Activated CD4-positive, alpha-beta T cell treated with anti-CD3 and anti-CD28 coated beads for 36 hours (primary cell): ENCODE measurements at places on chromosomes 3 and 15. TPM values are rescaled to one million over a fixed set of nuclear protein-coding genes. Genes with fewer than 3 reads are reported as not detected.
A peak's percentile ranks its signal among the peaks of the same experiment; 100 is the strongest.

DNA sequence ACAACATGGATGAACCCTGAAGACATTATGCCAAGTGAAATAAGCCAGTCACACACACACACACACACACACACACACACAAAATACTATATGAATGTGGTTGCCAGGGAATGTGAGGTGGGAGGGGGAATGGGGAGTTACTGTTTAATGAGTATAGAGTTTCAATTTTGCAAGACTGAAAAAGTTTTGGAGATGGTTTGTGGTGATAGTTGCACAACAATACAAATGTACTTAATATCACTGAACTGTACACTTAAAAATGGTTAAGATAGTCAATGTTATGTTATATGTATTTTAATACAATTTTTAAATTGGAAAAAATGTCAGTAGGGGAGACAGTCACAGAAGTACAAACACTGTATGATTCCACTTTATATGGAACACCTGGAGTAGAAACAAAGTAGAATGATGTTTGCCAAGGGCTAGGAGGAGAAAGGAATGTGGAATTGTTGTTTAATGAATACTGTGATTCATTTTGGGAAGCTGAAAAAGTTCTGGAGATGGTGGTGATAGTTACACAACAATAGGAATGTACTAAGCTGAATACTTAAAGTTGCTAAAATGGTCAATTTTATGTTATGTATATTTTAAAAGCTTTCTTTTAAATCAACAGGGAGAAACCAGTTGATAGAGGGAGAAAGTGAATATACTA is 76.6 kb downstream of the RPL39L start:
- no peak for DNase-seq
- H3K4me3 ChIP-seq, result no peak overlapping the region
- H3K27me3 ChIP-seq, result no peaks in the 10 kb centered on the region
- peaks cover 68% of the 10 kb centered on the region for H3K36me3 ChIP-seq
- peak overlapping the region; percentile 52 for H3K27ac ChIP-seq
- H3K4me1 ChIP-seq, result peaks cover 76% of the 10 kb centered on the region

The TBC1D21 gene
- not detected for total RNA-seq

DNA sequence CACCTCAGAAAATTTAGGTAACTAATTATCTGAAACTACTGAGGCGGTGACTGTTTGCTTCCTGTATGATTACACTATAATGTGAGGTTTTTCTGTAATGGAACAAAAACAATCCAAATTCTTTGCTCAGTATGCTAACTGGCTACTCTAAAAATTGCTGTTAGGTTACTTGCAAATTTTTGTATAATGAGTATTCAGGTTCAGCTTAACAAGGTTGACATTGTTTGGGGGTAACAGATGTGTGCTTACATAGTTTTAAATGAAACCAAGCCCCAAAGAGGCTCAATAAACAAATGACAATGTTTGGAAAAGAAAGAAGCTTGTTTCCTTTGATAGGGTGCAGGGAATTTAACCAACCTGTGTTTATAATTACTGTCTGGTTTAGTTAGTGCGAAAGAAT is 414.5 kb upstream of the MDFIC2 start:
- no peak for DNase-seq
- H3K27ac ChIP-seq, result no peak overlapping the region
- peaks cover 7% of the 10 kb centered on the region for H3K27me3 ChIP-seq
- no peaks in the 10 kb centered on the region for H3K36me3 ChIP-seq
- no peaks in the 10 kb centered on the region for H3K4me1 ChIP-seq
- no peak overlapping the region for H3K4me3 ChIP-seq

The C3orf62 gene
- total RNA-seq, result 3.7 TPM

DNA sequence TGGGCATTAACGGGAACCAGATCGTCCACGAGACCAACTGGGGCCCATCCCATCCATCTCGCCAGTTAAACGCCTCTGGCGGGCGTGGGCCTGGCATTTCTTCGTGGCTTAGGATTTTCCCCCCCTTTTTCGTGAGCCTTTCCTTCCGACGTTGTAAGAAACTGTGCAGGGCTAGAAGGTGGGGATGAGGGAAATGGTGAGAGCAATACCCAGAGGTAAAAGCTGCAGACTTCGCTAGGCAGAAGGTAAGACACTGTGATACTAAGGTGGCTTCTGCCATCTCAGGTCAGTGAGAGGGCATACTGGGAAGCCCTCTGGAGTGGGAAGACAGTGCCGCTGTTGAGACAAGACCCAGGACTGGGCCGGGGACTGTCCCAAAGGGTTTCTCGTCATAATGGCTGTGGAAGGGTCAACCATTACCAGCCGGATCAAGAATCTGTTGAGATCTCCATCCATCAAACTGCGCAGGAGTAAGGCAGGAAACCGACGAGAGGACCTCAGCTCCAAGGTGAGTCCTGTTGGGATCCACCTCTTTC is 666 bp downstream of the MAPKBP1 start:
- H3K36me3 ChIP-seq, result no peaks in the 10 kb centered on the region
- peak overlapping the region; percentile 84 for H3K27ac ChIP-seq
- H3K4me1 ChIP-seq, result peaks cover 62% of the 10 kb centered on the region
- no peak for DNase-seq

DNA sequence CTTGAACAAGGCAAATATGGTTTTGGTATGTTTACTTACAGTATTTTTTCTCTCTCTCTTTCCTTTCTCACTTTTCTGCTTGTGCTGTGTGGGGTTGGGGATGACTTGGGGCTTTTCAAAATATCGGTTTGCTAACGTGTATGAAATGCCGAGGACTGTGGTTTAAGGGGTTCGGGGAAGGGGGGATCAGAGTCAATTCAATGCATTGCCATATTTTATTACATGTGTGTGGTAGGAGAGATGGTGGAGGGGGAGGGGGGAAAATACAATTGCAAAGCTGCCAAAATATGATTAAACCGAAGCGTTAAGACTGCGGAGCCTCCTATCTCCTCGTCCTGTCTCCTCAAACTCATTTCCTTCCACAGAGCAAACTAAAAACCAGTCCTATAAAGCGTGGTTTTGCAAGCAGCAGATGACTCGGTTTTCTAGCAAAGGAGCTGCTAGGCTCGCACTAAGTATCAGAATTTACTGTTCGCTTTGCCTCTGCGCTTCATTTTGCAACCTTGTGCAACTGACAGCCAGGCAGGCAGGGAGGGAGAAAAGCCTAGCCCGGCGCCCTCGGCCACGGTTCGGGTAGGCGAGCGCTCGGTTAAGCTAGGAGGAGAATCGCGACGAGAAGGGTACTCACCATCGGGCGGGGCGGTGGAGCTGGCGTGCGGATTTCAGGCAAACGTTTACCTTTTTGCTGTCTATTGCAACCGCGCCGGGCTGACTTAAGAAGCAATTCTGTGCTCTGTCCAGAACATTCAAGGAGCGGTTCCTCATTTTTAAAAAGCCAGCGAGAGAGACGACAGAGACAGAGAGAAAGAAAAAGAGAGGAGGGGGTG is 4.0 kb upstream of the NR2F2 start:
- H3K36me3 ChIP-seq, result peaks cover 3% of the 10 kb centered on the region
- peak; percentile 26 for DNase-seq
- no peak overlapping the region for H3K27ac ChIP-seq
- H3K27me3 ChIP-seq, result peaks cover 71% of the 10 kb centered on the region
- peaks cover 15% of the 10 kb centered on the region for H3K4me1 ChIP-seq

- no peaks in the 10 kb centered on the region for H3K4me1 ChIP-seq
- H3K36me3 ChIP-seq, result no peaks in the 10 kb centered on the region
- no peak overlapping the region for H3K4me3 ChIP-seq
- DNase-seq, result no peak
- no peaks in the 10 kb centered on the region for H3K27me3 ChIP-seq
These were observed 67.4 kb downstream of the MECOM start for GRCh38 chr3:169596126-169596525.

- H3K4me1 ChIP-seq, result peaks cover 3% of the 10 kb centered on the region
- no peaks in the 10 kb centered on the region for H3K36me3 ChIP-seq
- H3K27me3 ChIP-seq, result peaks cover 10% of the 10 kb centered on the region
- H3K27ac ChIP-seq, result no peak overlapping the region
- H3K4me3 ChIP-seq, result no peak overlapping the region
These were observed 342.0 kb upstream of the NR2F2 start for GRCh38 chr15:95988574-95988887.

The TUSC7 gene
- not detected for total RNA-seq

GRCh38 chr3:170679190-170679589 is 93.3 kb upstream of the SLC7A14 start:
- H3K4me3 ChIP-seq, result no peak overlapping the region
- H3K4me1 ChIP-seq, result no peaks in the 10 kb centered on the region
- H3K27me3 ChIP-seq, result peaks cover 6% of the 10 kb centered on the region
- H3K27ac ChIP-seq, result no peak overlapping the region

- peak overlapping the region; percentile 100 for H3K27ac ChIP-seq
- peak overlapping the region; percentile 97 for H3K4me3 ChIP-seq
- H3K4me1 ChIP-seq, result peaks cover 60% of the 10 kb centered on the region
- H3K27me3 ChIP-seq, result no peaks in the 10 kb centered on the region
These were observed 4.2 kb downstream of the TRA2B start for GRCh38 chr3:185933374-185934173.

DNA sequence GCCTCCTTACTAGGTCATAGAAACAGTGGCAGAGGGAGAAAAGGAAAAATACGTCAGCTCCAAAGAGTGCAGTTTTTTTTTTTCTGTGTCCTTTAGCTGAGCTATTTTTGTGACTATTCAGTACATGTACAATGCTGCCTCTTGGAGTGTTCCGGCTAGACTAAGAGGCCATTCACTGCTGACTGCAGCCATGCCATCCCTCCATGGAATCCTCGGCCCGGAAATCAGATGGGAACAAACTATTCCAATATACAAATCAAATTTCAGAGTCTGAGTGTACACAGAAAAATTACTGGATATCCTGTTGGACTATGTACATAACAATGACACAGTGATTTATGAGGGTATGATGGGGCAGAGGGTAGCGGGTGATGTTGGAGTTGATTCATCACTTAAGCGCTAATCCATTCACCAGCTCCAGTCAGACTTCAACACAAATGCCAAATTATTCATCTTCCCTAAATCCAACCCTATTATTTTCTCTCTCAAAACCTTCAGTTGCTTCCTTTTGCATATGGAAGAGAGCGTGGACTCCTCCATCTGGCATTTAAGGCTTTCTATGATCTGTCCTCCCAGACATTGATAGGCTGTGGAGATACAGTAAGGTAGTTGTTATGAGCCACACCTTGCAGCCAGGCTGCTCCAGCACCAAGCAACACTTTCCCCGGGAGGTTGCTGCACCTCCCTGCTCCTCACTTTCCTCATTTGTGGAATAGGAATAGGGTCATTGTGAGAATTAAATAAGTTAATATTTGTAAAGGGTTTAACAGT is 109.1 kb downstream of the LPP start:
- no peaks in the 10 kb centered on the region for H3K27me3 ChIP-seq
- no peak for DNase-seq
- H3K4me1 ChIP-seq, result peaks cover 3% of the 10 kb centered on the region

GRCh38 chr15:33100314-33100713 is 94.2 kb downstream of the FMN1 start:
- peaks cover 18% of the 10 kb centered on the region for H3K4me1 ChIP-seq
- H3K27ac ChIP-seq, result no peak overlapping the region
- H3K36me3 ChIP-seq, result no peaks in the 10 kb centered on the region
- DNase-seq, result no peak
- H3K27me3 ChIP-seq, result no peaks in the 10 kb centered on the region

The GPR149 gene
- not detected for total RNA-seq

DNA sequence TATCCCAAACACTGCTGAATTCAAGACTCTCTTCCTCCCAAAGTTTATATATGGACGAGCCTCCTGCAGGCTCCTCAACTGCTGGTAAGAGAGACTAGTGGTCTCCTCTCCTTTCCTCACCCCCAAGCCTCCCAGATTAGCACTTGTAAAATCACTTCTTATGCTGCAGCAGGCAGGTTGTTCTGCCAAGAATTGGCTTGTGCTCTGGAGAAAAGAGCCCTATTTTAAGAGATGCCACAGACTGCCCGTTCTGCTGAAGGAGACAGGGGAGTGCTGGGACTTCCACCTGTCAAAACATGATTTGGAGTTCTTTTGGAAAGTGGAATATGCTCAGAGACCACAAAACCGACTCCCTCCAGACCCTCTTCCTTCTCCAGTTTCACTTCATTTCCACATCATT is 230.9 kb upstream of the EIF1B start:
- no peaks in the 10 kb centered on the region for H3K36me3 ChIP-seq
- no peaks in the 10 kb centered on the region for H3K4me1 ChIP-seq

GRCh38 chr3:111810909-111811308 is 48.2 kb upstream of the PHLDB2 start:
- peaks cover 2% of the 10 kb centered on the region for H3K27me3 ChIP-seq
- H3K36me3 ChIP-seq, result no peaks in the 10 kb centered on the region

GRCh38 chr3:138060792-138061191 is 50.8 kb downstream of the CLDN18 start:
- H3K4me1 ChIP-seq, result peaks cover 7% of the 10 kb centered on the region
- H3K36me3 ChIP-seq, result no peaks in the 10 kb centered on the region
- no peak overlapping the region for H3K27ac ChIP-seq
- H3K27me3 ChIP-seq, result peaks cover 6% of the 10 kb centered on the region
- no peak overlapping the region for H3K4me3 ChIP-seq

DNA sequence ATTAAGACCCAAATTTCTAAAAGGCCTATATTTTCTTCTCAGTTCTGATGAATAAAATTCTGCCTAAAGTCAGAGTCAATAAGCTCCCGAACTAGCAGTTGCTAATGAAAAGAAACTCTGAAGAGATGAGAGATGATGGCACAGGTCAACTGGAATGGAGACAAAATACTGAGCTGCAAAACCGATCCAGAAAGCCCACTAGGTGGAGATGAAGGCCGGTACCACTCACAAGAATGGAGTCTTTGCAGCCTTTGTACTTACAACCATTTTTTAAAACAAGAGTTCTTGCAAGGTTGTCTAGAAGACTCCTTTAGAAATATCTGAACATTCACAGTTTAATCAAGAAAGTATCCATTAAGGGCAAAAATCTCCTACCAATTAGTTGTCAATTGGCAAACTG is 119.9 kb upstream of the TJP1 start:
- H3K4me1 ChIP-seq, result no peaks in the 10 kb centered on the region
- H3K27me3 ChIP-seq, result peaks cover 4% of the 10 kb centered on the region
- no peak overlapping the region for H3K27ac ChIP-seq

- no peak overlapping the region for H3K27ac ChIP-seq
- no peaks in the 10 kb centered on the region for H3K27me3 ChIP-seq
- peaks cover 8% of the 10 kb centered on the region for H3K4me1 ChIP-seq
- no peak for DNase-seq
- no peak overlapping the region for H3K4me3 ChIP-seq
These were observed 3.5 kb upstream of the MEF2A start for GRCh38 chr15:99562238-99562637.

The HHLA2 gene
- 0.27 TPM for total RNA-seq

The ARL14 gene
- not detected for total RNA-seq

The RYR3 gene
- total RNA-seq, result not detected

DNA sequence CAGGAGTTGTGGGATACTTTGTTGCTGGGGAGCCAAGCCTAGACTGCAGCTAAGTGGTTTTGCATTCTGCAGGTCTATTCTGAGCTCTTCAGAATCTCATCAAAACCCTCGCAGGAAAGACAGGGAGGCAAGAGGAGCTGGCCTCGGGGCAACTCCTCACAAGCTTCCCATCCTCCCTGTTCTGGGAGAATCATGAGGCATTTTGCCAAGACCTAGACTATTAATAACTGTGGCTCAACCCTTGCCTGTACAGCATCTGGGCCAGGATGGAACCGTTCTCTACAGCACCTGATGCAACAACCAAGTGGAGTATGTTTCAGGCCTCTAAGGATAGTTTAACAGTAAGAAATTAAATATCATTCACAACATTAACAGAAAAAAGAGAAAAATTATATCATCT is 20.2 kb upstream of the SLC6A20 start:
- H3K36me3 ChIP-seq, result no peaks in the 10 kb centered on the region
- peaks cover 5% of the 10 kb centered on the region for H3K4me1 ChIP-seq
- no peak for DNase-seq
- H3K4me3 ChIP-seq, result no peak overlapping the region
- no peaks in the 10 kb centered on the region for H3K27me3 ChIP-seq

GRCh38 chr3:111690242-111690641 is 95.1 kb upstream of the ZBED2 start:
- no peaks in the 10 kb centered on the region for H3K36me3 ChIP-seq
- H3K4me3 ChIP-seq, result no peak overlapping the region
- no peak for DNase-seq
- H3K27me3 ChIP-seq, result no peaks in the 10 kb centered on the region
